ENCODE measurements at places on chromosomes 3 and 15. TPM values are rescaled to one million over a fixed set of nuclear protein-coding genes. Genes with fewer than 3 reads are reported as not detected.

Gene CHDH
- 12.3 TPM for total RNA-seq

Gene INO80
- total RNA-seq: 21.6 TPM

Gene TTLL13
- total RNA-seq: not detected

Gene VPS18
- total RNA-seq: 22.2 TPM

Gene GALNT15
- 386 TPM for total RNA-seq
